ENCODE measurements at places on chromosomes 2 and 18. TPM values are rescaled to one million over a fixed set of nuclear protein-coding genes. Genes with fewer than 3 reads are reported as not detected.

DNA sequence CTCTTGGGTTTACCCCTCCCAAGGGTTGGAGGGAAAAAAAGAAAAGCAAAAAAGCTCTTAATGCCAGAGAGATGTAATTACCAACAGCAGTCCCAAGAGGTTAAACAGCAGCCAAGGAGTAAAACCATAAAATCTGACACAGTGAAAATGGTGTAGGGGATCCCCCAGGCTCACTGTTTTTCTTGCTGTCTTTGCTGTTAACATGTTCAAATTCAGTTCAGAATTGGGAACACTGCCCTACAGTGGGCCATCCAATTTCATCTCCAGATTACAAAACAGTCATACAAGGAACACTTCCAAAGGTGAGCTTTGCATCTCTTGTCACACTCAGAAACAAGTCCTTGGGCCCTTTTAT, 54.5 kb downstream of the PLEKHM3 start:
- H3K4me1 ChIP-seq: peaks cover 20% of the 10 kb centered on the region
- DNase-seq: no peak
- H3K27me3 ChIP-seq: no peaks in the 10 kb centered on the region
- peak overlapping the region; percentile 63 for H3K27ac ChIP-seq

DNA sequence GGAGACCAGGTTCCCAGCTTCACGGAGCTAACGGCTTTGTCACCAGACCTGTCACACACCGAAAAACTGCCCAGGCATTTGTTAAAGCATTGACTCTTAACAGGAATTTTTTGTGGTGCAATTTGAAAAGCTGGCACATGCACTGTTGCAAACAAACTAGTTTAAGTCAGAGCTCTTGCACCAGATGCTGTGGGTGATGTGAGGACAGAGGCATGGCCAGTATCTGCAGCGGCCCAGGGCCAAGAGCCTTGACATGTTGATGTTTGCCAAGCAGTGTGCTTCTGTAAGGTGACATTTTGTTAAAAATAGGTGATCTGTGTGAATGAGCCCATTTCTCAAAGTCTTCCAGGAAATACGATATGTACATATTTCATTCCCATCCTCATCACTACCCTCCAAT, 142.5 kb downstream of the MTCL1 start:
- no peak overlapping the region for H3K27ac ChIP-seq
- DNase-seq: no peak
- H3K36me3 ChIP-seq: no peaks in the 10 kb centered on the region
- no peak overlapping the region for H3K4me3 ChIP-seq
- no peaks in the 10 kb centered on the region for H3K4me1 ChIP-seq
- H3K27me3 ChIP-seq: no peaks in the 10 kb centered on the region

DNA sequence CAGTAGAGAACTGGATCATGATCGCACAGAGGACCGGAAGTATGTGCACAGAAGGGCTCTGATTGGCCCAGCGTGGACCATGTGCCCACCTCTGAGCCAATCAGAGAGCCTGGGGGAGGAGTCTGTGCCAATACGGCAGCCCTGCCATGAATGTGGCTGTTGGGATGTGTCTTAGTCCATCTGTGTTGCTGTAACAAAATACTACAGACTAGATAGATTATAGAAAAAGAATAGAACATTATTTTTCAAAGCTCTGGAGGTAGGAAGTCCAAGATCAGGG, 132.0 kb downstream of the NDUFA10 start:
- DNase-seq: no peak
- no peak overlapping the region for H3K27ac ChIP-seq
- no peaks in the 10 kb centered on the region for H3K36me3 ChIP-seq
- H3K4me3 ChIP-seq: no peak overlapping the region
- H3K27me3 ChIP-seq: no peaks in the 10 kb centered on the region

The DSG1 gene
- total RNA-seq: not detected

DNA sequence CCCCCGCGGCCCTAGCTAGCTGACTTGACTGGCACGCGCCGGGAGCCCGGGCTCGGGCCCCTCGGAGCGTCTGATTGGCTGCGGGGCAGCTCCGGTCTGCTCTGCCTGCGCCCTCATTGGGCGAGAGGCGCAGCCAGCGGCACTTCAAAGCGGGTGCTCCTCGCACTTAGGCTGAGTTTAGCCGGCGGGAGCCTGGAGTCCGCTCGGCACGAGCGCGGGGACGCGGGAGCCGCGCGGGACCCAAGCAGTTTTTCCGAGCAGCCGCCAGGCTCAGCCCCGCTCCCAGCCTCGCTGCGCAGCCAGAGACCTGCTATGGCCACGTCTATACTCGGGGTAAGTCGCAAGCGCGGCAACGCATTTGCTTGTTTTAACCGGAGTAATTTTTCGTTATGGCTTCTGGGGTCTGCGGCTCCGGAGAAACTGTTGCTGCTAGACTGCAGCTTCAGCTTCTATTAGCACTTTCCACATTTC, at the start of gene SP9:
TSS of gene SP9 (plus strand) at position 174 of the 471 bp plus-strand sequence. CDS start at position 313, 139 bp downstream.
- H3K36me3 ChIP-seq: no peaks in the 10 kb centered on the region
- peak; percentile 89 for DNase-seq
- peak within 1 kb of the TSS; percentile 36 for H3K4me3 ChIP-seq
- H3K27me3 ChIP-seq: peaks cover 98% of the 10 kb centered on the region

DNA sequence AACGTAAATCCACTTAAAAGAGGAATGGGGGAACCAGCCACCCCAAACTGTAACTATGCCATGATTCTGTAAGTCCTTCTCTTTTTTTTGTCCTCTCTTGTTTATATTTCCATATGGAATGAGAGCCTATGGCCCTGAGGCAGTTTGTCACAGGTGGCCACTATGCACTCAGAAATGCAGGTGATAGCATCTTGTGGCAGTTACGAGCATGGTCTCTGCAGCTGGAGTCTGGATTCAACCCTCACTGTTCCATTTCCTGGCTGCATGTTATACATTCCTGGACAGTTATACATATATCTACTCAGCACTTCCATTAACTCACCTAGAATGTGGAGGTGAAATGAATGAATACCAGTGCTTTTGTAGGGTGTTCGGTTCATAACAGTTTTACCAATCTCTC, 291.5 kb upstream of the FANCL start:
- no peak overlapping the region for H3K4me3 ChIP-seq
- no peaks in the 10 kb centered on the region for H3K36me3 ChIP-seq
- H3K27ac ChIP-seq: no peak overlapping the region
- DNase-seq: no peak
- H3K27me3 ChIP-seq: no peaks in the 10 kb centered on the region

The GCKR gene
- total RNA-seq: 1.2 TPM

DNA sequence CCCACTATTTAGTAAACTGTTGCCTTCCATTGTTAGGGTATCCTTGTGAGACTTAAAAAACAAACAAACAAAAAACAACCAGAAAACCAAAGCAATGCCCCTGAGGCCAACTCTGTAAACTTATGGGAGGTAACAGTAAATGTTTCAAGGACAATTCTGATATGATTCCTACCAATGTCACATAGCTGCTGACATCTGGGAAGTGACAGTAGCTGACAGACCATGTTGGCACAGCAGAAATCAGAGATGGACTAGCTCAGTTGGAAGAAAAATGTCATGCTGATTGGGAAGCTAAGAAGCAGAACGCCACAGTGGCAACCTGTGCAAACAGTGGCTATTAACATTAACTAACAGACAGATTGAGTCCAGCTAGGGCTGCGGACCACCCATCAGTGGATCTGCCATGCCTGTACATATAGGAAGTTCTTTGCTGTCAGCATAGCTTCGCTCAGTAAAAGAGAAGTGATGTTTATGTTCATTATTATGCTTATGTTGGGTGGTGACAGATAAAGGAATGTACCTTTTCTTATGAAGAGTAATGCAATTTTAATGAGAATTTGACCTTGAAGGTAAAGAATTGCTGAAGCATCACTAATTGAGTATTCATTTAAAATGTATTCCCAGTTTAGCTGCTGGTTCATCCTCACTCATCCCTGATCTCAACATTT, 180.6 kb downstream of the PARD3B start:
- H3K4me3 ChIP-seq: no peak overlapping the region
- H3K27ac ChIP-seq: no peak overlapping the region
- no peaks in the 10 kb centered on the region for H3K4me1 ChIP-seq
- H3K27me3 ChIP-seq: no peaks in the 10 kb centered on the region
- DNase-seq: no peak

DNA sequence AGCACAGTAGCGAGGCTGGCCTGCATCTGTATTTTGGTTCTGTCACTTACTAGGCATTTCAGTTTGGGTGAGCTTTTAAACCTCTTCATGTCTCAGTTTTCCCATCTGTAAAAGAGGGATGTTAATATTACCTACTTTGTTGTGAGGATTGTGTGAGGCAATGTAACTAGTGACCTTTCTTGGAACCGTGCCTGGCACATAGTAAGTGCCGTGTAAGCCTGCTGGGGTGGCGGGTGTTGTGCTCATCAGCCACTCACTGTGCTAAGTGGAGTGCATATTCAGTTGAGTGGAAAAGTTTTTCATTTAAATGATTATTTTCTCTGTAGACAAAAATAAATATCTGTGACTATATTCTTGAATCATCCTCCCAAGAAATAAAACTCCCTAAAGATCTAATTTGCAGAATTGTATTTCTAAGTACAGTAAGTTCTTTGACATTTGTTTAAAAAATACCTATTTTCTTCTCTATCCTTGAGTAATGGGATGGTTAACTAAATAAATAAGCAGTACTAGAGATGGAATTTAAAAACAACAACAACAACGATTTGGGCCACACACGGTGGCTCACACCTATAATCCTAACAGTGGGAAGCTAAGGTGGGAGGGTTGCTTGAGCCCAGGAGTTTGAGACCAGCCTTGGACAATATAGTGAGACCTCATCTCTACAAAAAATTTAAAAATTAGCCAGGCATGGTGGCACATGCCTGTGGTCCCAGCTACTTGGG, 56.7 kb downstream of the MALT1 start:
- DNase-seq: no peak
- no peak overlapping the region for H3K4me3 ChIP-seq
- H3K4me1 ChIP-seq: no peaks in the 10 kb centered on the region

- no peaks in the 10 kb centered on the region for H3K4me1 ChIP-seq
- H3K27me3 ChIP-seq: no peaks in the 10 kb centered on the region
- no peaks in the 10 kb centered on the region for H3K36me3 ChIP-seq
- no peak for DNase-seq
- no peak overlapping the region for H3K4me3 ChIP-seq
Observed at GRCh38 chr2:109143214-109144187, 14.5 kb downstream of the SH3RF3 start.

DNA sequence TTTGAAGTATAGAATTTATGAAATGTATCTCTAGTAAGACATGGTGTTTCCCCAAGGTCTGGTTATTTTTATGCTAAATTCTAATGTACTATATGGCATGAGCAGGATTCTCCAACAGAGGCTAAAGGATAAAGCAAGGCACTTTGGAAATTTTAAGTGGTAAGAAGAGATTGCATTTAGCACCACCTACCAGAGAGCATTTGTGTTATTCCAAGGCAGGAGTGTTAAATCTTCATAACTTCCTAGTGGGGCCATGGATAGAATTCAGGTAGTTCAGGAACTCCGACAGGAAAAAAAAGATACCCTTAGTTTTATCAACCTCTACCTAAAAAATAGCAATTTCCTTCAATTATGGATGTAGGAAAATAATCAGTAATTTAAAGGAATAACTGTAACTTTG, 497.4 kb upstream of the CRIM1 start:
- H3K27ac ChIP-seq: no peak overlapping the region
- H3K4me1 ChIP-seq: peaks cover 4% of the 10 kb centered on the region
- H3K4me3 ChIP-seq: no peak overlapping the region

- no peaks in the 10 kb centered on the region for H3K27me3 ChIP-seq
- no peak overlapping the region for H3K4me3 ChIP-seq
- H3K4me1 ChIP-seq: no peaks in the 10 kb centered on the region
- no peak overlapping the region for H3K27ac ChIP-seq
Observed at GRCh38 chr2:85873679-85874078, 15.1 kb downstream of the ST3GAL5 start.

DNA sequence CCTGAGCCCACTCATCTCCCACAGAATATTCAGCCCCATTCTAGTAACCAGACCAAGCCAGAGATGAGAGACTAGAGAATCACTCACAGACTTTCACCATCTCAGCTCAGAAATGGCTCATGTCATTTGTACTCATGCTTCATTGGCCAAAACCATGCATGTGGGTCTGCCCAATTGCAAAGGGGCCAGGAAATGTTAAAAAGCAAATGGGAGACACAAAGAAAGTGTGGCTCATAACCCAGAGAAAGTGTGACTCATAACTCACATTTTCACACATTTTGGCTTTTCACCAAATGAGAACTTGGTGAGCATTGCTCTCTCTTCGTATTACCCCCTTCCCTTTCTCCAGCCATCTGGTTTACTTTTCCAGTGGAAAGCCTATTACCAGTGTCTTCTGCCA, 66.2 kb downstream of the MDH1 start:
- no peaks in the 10 kb centered on the region for H3K4me1 ChIP-seq
- H3K4me3 ChIP-seq: no peak overlapping the region
- H3K27ac ChIP-seq: no peak overlapping the region
- DNase-seq: no peak

- DNase-seq: no peak
- no peaks in the 10 kb centered on the region for H3K27me3 ChIP-seq
- no peaks in the 10 kb centered on the region for H3K4me1 ChIP-seq
- H3K27ac ChIP-seq: no peak overlapping the region
Observed at GRCh38 chr2:32910883-32911598, 35.7 kb upstream of the LTBP1 start.

DNA sequence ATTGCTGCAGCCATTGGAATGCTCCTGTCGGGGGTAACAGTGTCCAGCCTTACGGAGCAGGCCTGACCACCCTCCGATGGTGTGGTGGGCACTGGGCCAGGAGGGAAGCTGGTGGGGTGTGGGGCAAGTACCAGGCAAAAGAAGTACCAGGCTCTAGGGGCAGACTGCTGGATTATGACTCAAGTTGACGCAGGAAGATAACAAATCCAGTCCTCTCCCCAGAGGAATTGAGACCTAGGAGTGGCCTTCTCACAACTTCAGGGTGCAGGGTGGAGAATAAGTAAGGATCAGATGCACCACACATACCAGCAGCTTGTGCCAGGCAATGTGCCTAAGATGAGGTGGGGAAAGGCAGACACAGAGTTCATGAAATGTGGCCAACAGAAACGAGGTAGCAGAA, 37.9 kb downstream of the SEMA4F start:
- H3K27ac ChIP-seq: no peak overlapping the region
- no peaks in the 10 kb centered on the region for H3K27me3 ChIP-seq
- no peaks in the 10 kb centered on the region for H3K4me1 ChIP-seq
